Stimulated activated CD8-positive, alpha-beta memory T cell treated with anti-CD3 and anti-CD28 coated beads, Interleukin-4, amount 100 ng/mL, for 1 hour (primary cell): ENCODE measurements at places on chromosomes 11 and 22.

DNA sequence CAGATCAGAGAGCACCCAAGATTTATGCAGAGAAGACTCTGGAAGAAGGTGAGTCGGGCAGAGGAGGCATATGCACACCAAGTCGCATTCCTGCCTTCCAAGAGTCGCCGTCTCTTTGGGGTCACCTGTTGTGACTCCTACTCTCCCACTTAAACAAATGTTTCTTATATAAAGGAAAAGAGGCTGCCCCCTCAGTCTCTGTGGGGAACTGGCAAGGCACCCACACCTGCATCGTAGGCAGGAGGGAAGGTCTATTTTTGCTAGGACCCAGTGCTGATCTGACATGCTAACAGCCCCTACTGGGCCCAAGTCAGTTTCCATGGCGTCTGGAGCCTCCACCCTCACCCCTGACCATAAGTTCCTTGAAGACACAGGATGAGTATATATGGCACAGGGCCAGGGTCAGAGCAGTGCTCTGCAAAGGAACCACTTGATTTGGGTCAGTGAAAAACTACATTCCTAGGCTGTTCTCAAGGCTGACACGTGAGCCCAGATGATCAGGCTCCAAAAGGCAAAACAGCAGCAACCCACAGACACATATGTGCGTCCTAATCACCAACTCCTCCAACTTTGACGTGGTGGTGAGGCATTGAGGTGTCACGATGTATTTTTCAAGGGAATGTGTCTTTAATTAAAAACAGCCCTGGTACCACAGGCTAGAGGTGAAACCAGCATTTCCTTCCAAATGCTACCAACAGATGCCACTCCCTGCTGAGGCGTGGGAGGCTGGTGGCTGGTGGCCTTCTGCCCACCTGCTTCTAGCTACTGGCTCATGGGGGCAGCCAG, 55.6 kb upstream of the CSNK2A3 start:
- no peak for DNase-seq

DNA sequence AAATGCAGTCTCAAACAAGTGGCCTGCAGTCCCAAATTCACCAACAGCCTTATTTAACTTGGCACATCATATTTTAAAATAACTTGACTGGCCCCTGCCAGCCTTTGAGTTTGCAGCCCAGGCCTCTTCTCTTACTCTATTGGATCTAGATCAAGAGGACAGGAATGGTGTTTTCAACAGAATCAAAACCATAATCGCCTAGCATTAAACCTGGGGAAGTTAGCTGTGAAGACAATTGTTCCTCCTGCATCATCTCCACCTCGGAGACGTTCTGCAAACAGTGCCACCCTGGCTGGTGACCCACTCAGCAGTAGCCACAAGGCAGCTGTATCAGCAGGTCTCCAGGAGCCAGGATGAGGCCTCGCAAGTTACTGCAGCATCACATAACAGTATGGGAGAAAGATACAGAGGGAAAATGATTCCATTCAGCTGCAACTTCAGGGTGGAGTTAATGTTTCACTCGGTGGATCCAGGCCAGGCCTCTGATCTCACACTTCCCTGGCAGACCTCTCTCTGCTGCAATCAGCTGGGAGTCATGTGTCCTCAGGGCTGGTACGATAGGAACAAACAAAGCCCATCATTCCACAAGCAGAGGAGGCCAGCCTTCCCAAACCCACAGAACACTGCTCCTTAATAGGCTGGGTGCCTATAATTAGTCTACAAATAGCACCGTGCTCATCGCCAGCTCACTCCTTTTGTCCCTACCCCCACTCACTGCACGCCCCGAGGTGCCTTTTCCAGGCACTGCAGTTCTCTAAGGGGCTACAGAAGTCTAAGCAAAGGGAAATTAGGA, 18.6 kb upstream of the SCN2B start:
- no peak for DNase-seq

GRCh38 chr22:38751422-38752346, 4.1 kb downstream of the SUN2 start:
- DNase-seq = peak; percentile 55

GRCh38 chr11:82194521-82194920, 539.1 kb downstream of the FAM181B start:
- no peak for DNase-seq

DNA sequence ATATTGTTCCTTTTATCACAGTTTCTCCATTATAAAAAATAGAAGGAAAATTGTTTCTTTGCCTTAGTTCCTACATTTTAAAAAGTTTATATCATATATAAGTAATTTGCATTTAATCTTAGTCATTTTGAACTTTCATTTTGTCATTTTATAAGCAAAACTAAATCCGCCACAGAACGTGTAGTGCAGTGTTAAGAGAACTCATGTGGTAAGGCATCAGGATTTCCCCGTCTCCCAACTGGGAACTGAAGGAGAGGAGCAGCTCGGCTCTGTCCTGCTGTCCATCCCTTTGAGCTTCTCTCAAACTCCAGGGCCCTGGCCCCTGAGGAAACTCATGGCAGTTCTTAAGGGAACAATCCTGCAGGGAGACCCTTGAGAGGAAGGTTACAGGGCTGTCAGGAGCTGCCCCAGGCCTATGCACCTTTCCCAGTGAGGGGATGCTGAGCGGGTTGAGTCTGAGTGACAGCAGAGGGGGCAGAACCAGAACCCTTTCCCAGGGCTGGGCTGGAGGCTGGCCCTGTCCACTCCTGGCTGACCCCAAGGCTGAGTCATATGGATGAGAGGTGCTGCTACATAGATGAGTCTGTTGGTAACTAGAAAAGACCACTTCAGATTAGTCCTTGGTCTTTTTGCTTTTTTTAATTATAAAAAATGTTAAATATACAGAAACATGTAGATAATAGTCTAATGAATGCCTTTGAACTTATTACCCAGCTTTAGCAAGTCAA, 333.1 kb downstream of the TBC1D22A start:
- no peak for DNase-seq

DNA sequence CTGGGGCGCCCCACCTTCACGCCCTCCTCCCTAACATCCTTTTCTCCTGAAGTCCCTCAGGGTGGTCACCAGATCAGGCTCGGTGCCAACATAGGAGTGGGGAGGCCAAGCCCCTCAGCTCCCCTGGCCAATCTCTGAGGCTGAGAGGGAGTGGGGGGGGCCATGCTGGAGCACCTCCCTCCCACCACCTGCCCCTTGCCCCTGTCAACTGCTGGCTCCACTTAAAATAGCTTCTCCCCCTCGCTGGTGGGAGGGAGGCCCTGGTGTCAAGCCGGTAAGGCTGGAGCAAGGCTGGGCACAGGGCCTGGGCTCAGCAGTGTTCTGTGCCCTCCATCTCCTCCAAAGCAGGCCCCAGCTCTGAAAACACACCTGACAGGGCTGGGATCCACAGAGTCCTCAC, 4.9 kb downstream of the PLXNB2 start:
- DNase-seq = no peak

- DNase-seq = no peak
These were observed 859 bp downstream of the RPS6KB2 start for GRCh38 chr11:67429038-67429668.
